Pulmonary artery endothelial cell (primary cell): ENCODE measurements at places on chromosomes 7 and 10.

- DNase-seq = no peak
Observed at GRCh38 chr7:78479348-78479747, 680.8 kb downstream of the PHTF2 start.

DNA sequence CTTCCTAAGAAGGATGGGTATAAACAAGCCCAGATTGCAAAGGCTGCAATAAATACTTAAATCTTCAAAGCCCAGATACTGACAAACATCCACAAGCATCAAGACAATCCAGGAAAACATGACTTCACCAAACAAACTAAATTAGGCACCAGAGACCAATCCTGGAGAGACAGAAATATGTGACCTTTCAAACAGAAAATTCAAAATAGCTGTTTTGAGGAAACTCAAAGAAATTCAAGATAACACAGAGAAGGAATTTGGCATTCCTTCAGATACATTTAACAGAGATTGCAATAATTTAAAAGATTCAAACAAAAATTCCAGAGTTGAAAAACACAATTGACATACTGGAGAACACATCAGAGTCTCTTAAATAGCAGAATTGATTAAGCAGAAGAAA is 23.0 kb downstream of the GSDME start:
- no peak for DNase-seq

GRCh38 chr10:116670706-116671105 is 50.0 kb downstream of the PNLIPRP2 start:
- no peak for DNase-seq

GRCh38 chr10:58473976-58474375 is 38.7 kb upstream of the BICC1 start:
- no peak for DNase-seq

- no peak for DNase-seq
Observed at GRCh38 chr7:22292531-22292930, 64.4 kb downstream of the RAPGEF5 start.
